Lower leg skin (tissue), 4 donors: ENCODE measurements at places on chromosomes 13 and 19. TPM values are rescaled to one million over a fixed set of nuclear protein-coding genes. Genes with fewer than 3 reads are reported as not detected.

GRCh38 chr13:41457589-41458186 lies 338 bp downstream of the RGCC start:
- no peak for DNase-seq

The ANKLE1 gene
- 0.30 TPM for total RNA-seq

The PSG1 gene
- not detected for total RNA-seq

DNA sequence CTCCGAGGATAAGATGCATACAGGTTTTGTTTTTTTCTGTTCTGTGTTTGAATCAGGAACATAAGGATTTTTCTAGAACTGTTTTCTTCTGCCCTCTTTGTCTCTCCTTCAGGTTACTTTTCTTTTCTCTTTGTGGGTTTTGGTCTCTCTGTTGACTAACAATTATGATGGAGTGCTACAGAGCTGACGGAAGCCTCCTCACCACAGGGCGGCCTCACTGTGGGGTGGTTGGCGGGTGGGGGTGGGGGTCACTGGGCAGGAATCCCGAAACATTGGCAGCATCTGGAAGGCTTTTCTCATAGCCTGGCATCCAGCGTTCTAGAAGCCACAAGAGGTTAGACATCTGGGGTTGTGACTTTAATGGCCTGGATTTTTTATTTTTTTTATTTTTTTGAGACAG lies 12.0 kb upstream of the MATK start:
- no peak for DNase-seq

- DNase-seq = no peak
Measured at GRCh38 chr13:30510091-30510490, 44.4 kb upstream of the HMGB1 start.

The PSG4 gene
- total RNA-seq = 3.5 TPM

GRCh38 chr19:932648-933552 lies 7.1 kb downstream of the ARID3A start:
- no peak for DNase-seq

GRCh38 chr19:34393629-34394028 lies 10.6 kb upstream of the PDCD2L start:
- no peak for DNase-seq

GRCh38 chr13:98632961-98633360 lies 56.1 kb upstream of the STK24 start:
- DNase-seq = no peak

The ZNF547 gene
- total RNA-seq = 2.4 TPM

The ZNF730 gene
- not detected for total RNA-seq
